ENCODE measurements at places on chromosomes 11 and 22. TPM values are rescaled to one million over a fixed set of nuclear protein-coding genes. Genes with fewer than 3 reads are reported as not detected.
A peak's percentile ranks its signal among the peaks of the same experiment; 100 is the strongest.

GRCh38 chr22:46063846-46064227 lies 86.5 kb upstream of the PPARA start:
- DNase-seq, result no peak

Gene MMP27
- not detected for polyA plus RNA-seq

DNA sequence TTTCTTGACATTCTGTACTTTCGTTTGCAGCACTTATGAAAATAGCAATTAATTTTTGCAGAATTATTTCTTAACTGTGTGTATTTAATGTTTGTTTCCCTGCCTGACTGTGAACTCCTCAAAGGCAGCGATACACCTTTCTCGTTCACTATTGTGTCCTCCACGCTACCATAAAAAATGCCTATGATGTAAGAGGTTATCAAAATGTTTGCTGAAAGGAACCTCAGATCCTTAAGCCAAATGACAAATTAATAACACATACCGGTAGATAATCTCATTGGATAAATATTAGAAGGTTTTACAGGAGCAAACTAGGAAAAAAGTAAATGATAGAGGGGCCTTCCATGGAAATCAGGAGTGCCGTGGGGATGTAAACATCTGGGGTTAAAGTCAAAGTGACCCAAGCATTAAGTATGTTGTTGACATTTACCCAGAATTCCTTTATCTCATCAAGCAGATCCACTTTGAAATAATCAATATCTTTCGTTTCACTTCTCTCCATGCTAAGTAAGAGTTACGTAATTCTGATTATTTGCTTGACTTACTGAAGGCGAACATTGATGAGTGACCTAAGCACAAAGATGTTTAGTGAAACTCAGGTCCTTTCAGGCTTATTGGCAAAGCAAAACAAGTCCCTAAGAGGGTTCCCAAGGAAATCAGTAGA lies 2.6 kb upstream of the OOSP3 start:
- DNase-seq, result no peak

- DNase-seq, result no peak
These were observed 6.8 kb downstream of the FUT4 start for GRCh38 chr11:94550513-94550912.

DNA sequence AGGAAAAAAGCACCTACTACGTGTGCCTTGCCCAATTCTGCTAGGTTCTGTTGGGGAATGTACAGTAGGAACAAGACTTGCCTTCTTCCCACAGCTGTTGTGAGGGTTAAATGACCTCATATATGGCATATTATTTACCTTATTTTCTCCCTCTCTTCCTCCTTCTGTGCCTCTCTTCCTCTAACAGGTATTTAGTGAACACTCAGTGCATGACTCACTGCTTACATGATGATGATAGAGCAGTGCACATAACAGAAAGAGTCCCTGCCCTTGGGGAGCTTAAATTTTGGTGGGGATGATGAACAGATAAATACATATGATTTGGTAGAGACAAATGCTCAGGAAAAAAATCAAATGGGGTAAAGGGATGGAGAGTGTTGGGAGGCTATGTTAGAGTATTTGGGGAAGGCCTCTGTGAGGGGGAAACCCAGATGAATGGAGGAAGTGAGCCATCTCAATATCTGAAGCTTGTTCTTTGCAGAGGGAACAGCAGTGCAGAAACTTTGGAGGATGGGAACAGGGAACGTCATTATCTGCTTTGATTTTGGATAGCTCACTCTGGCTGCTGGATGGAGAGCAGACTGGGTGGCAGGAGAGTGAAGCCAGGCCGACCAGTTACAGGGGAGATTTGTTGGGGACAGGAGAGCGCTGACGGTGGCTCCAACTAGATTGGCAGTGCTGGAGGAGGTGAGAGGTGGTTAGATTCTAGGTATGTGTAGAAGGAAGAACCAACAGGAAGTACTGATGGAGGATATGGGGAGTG lies 95.5 kb upstream of the TENM4 start:
- no peak for DNase-seq

GRCh38 chr11:72613977-72614376 lies 60.2 kb downstream of the PDE2A start:
- DNase-seq, result no peak

GRCh38 chr22:22955866-22956535 lies 68.4 kb downstream of the IGLL5 start:
- DNase-seq, result peak; percentile 74
